Activated CD4-positive, alpha-beta T cell treated with anti-CD3 and anti-CD28 coated beads, Interleukin-2, amount 50 U/mL, for 24 hours (primary cell): ENCODE measurements at places on chromosomes 12 and 14.

GRCh38 chr12:95551305-95551704 is at the start of gene USP44:
Gene USP44, minus strand, starts transcription at chr12:95551476. Its CDS starts 17,220 bp downstream, at chr12:95534256.
- peak; percentile 8 for DNase-seq

- no peak for DNase-seq
Observed at GRCh38 chr14:102539544-102540314, 30.2 kb upstream of the ANKRD9 start.

DNA sequence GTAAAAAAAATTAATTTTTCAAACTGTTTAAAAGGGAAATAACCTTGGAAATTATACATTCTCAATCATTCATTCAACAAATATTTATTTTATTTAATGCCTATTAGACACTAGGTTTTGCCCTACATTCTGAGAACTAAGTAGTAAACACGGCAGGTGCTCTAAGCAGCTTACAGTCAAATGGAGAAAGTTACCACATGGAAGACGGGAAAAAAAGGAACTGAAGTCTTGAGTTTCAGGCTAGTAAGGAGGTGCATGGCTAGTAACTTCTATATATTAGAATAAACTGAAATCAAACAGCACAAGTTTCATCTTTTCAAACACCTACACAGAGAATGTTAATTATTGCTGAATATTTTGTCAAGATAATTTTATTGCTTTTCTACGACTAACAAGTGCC is 52.9 kb downstream of the C12orf42 start:
- DNase-seq, result no peak

- DNase-seq, result no peak
Observed at GRCh38 chr12:20722142-20722541, 27.0 kb downstream of the SLCO1C1 start.

GRCh38 chr12:73352826-73353225 is 1080.7 kb downstream of the TRHDE start:
- no peak for DNase-seq

DNA sequence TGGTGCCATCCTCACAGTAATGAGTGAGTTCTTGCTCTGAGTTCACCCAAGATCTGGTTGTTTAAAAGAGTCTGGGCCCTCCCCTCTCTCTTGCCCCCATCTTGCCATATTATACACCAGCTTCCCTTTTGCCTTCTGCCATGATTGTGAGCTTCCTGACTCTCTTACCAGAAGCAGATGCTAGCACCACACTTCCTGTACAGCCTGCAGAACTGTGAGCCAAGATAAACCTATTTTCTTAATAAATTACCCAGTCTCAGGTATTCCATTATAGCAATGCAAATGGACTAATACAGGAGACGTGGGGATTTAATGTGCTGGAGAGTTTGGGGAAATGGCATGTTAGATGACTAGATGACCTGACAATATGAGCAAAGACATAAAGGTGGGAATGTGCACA is 12.8 kb downstream of the SLC4A8 start:
- no peak for DNase-seq

DNA sequence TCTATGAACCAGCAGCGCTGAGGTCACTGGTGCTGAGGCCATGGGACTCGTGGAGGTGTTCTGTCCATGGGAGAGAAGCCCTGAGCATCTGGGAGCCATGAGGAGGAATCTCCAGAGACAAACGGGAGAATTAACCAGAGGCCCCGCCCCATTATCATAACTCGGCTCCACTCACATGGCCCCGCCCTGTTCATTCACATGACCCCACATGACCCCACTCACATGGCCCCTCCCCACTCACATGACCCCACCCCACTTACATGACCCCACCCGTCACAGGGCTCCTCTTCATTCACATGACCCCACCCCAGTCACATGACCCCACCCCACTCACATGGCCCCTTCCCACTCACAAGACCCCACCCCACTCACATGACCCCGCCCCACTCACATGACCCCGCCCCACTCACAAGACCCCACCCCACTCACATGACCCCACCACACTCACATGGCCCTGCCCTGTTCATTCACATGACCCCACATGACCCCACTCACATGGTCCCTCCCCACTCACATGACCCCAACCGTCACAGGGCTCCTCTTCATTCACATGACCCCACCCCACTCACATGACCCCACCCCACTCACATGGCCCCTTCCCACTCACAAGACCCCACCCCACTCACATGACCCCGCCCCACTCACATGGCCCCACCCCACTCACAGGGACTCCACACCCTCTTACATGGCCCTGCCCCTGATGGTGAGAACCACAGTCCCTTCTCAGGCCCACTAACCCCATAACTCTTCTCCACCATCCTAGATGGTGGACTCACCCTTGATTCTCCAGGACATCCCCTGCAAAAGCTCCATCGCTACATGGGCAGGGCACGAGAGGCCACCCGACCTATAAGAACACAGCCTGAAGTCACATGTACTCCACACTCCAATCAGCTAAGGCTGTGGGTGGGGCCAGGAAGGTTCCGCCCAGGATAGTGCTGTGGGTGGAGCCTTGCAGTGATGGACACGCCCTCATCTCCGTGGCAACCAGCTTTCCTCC is 151.1 kb upstream of the SFSWAP start:
- DNase-seq, result no peak

GRCh38 chr12:84874125-84874824 is 38.3 kb downstream of the SLC6A15 start:
- DNase-seq, result no peak

- peak; percentile 11 for DNase-seq
Observed at GRCh38 chr14:51093371-51094281, 1.3 kb downstream of the TRIM9 start.

GRCh38 chr14:77181603-77182437 is at the start of gene TMEM63C:
Gene TMEM63C, plus strand, starts transcription at chr14:77181798. Its CDS starts 37,016 bp downstream, at chr14:77218814.
- peak; percentile 8 for DNase-seq

- no peak for DNase-seq
Observed at GRCh38 chr14:68820999-68821683, 28.3 kb upstream of the ZFP36L1 start.

DNA sequence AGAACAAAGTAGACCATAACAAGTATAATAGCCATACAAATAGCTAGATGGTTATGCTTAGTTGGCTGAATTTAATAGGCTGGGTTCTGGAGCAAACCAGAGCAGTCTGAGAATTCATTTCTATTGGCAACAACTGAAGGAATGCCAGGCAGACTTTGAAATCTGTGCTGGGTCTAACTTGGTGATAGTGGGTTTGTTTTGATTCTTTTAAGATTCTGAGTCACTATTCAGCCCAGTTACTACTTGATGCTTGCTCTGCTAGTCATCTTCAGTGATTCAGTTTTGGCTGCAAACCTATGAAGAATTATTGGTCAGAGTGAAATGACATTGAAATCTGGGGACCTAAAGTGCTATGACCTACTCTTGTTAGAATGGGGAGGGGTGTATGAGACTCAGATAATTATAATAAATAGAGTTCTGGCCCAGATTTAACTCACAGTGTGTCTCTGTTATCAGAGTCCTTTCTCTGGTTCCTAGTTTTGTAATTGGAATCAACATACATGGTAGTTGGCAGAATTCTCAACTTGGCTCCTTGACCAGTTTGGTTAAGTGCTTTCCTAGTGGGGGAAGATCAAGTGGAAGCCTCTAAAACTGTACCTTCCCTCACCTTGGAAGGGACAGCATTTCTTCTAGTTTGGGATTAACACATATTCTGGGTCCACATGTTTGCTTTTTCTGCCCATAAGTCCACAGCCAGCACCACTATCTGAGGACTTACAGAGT is 43.5 kb downstream of the MNAT1 start:
- no peak for DNase-seq

- peak; percentile 69 for DNase-seq
Observed at GRCh38 chr12:127145929-127146789, 1120.8 kb upstream of the TMEM132C start.

- DNase-seq, result no peak
Observed at GRCh38 chr14:71209888-71210287, 302.6 kb downstream of the PCNX1 start.

DNA sequence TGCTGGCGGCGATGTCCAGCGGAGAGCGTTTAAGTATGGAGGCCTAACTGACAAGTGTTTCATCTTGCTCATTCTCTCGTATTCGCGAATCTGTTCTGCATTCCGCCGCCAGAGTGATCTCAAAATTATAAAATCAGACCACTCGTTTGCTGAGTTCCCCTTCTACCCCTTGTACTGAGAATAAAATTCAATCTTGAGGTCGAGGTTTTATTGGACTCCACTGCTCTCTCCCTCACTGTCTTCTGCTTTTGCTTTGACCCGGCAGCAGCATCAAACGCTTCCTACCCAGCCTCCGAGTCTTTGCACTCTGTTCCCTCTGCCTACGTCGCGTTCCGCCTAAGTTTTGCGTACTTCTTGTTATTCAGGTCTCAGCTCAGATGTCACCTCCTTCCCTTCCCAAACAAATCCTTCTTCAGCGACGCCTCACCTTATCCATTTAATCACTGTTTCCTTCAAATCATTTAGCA is 462 bp downstream of the KNTC1 start:
- DNase-seq, result peak; percentile 28

DNA sequence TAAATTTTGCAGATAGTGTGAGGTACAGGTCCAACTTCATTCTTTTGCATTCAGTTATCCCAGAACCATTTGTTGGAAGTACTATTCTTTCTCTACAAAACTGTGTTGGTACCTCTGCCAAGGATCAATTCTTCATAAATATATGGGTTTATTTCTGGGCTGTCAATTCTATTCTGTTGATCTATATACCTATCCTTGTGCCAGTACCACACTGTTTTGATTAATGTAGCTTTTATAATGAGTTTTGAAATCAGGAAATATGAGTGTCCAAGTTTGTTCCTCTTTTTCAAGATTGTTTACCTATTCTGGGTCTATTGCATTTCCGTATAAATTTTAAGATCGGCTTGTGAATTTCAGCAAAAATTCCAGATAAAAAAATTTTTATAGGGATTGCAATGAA is 48.1 kb downstream of the RERG start:
- DNase-seq, result no peak

GRCh38 chr14:100239840-100240667 is 1.1 kb downstream of the YY1 start:
- DNase-seq, result peak; percentile 70

GRCh38 chr12:108340037-108340436 is 926 bp upstream of the CMKLR1 start:
- no peak for DNase-seq

GRCh38 chr12:55633151-55633550 is 3.5 kb upstream of the OR10P1 start:
- no peak for DNase-seq

- DNase-seq, result no peak
Observed at GRCh38 chr12:90327793-90328743, 619.4 kb upstream of the ATP2B1 start.

- no peak for DNase-seq
Observed at GRCh38 chr14:72947366-72948160, 21.3 kb downstream of the DCAF4 start.

GRCh38 chr14:66288511-66288910 is 197.7 kb upstream of the CCDC196 start:
- no peak for DNase-seq

GRCh38 chr12:77751939-77752338 is 78.8 kb upstream of the NAV3 start:
- DNase-seq, result no peak

- DNase-seq, result no peak
Observed at GRCh38 chr12:806200-806791, 53.9 kb downstream of the WNK1 start.

- DNase-seq, result no peak
Observed at GRCh38 chr12:125688881-125689280, 623.6 kb downstream of the AACS start.

DNA sequence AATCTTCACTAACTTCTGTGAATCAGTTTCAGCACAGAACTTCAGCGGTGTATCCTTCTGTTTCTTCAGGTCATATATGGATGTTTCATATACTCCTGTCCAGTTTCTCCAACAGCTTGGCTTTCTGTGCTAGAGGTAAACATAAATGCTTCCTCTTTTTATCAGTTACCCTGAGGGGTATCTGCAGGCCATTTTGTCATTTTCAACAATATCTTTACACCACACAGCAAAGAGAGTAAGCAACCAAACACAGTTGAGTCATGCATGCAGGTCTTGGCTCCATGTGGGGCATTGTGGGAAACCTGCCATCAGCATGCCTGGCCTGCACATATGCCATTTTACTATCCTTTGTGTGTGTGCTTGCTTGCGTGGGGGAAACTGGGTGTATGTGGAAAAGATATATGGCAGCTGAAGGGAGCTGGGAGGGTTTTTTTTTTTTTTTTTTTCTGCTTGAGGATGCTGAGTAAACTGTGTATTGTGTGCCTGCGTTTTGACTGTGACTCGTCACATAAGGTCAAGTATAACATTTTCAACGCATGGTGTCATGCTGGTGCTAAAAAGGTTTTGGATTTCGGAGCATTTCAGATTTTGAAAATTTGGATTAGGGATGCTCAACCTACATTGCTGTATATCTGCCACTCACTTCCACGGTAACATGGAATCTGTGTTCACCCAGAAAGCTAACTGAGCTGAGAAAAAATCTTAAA is 56.1 kb upstream of the YARS2 start:
- DNase-seq, result no peak

- no peak for DNase-seq
Observed at GRCh38 chr12:88553941-88554658, 26.2 kb downstream of the KITLG start.

- no peak for DNase-seq
Observed at GRCh38 chr12:77687321-77687720, 143.4 kb upstream of the NAV3 start.

- DNase-seq, result no peak
Observed at GRCh38 chr14:100092832-100093231, 27.6 kb downstream of the EVL start.

- DNase-seq, result no peak
Observed at GRCh38 chr14:100994756-100995330, 91.3 kb upstream of the RTL1 start.

- DNase-seq, result no peak
Observed at GRCh38 chr14:63735720-63736119, 7.9 kb upstream of the SGPP1 start.

- DNase-seq, result no peak
Observed at GRCh38 chr14:35258420-35258819, 33.8 kb upstream of the PSMA6 start.

DNA sequence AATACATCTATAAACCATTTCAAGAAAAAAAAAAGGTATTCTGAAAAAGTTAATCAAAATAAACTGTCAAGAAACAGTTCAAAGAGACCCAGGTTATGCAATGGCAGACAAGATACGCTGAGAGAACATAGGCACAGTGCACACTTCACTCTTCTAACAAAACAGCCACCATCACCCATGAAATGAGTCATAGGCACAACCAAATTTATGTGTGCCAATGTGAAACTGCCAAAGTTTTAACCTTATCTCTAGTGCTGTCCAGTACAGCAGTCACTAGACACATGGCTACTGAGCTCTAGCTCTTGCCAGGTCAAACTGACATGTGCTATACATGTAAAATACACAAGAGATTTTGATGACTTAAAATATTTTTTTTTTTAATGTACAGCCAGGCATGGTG is 1.4 kb downstream of the CEP128 start:
- no peak for DNase-seq
